ENCODE measurements at places on chromosomes 13 and 19.

GRCh38 chr13:60754211-60755090, 357.4 kb downstream of the TDRD3 start:
- no peak for DNase-seq

- DNase-seq, result no peak
Observed at GRCh38 chr13:112447306-112447705, 71.2 kb downstream of the SPACA7 start.

- DNase-seq, result peak; percentile 51
Observed at GRCh38 chr19:13850910-13851733, 25.8 kb upstream of the NANOS3 start.

GRCh38 chr13:95921485-95921884, 131.7 kb downstream of the UGGT2 start:
- no peak for DNase-seq

DNA sequence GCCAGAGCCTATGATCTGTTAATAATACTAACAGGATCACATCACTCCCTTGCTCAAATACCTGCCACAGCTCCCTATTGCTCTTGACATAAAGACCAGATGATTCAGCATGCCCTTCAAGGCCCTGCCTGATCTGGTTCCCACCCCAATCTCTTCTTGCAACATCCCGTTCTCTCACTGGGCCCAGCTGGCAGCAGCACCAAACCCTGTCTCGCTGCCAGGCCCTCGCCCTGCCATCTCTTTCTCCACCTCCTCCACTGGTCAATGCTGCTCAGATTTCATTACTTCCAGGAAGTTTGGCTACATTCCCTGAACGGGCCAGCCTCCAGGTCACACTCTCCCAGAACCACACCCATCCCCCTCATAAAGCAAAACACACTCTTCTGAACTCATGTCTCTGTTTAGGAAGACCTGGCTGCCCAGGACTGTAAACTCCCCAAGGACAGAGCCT, 8.6 kb upstream of the BCAT2 start:
- no peak for DNase-seq

DNA sequence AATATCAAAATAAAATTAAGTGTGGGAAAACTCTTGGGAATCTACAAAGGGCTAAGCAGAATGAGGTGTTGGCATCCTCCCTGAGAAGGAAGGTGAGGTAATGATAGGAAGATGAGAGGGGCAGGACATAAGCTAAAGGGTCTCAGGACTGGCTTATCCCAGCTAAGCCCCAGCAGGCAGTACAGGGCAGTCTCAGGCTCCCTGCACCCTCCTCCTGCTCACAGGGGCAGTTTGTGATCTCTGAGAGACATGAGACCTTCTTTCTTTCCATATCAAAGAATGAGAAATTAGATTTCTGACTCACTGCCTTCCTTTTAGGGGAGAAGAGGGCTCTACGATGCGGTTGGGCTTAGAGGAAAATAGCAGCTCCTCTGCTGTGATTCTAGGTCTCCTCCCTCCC, 571.0 kb downstream of the IRS2 start:
- DNase-seq, result no peak

- no peak for DNase-seq
Observed at GRCh38 chr19:45774765-45775164, 5.7 kb upstream of the SIX5 start.

- no peak for DNase-seq
Observed at GRCh38 chr13:31890946-31891345, 140.6 kb upstream of the FRY start.

- DNase-seq, result no peak
Observed at GRCh38 chr13:107864543-107865317, 350.6 kb downstream of the LIG4 start.

DNA sequence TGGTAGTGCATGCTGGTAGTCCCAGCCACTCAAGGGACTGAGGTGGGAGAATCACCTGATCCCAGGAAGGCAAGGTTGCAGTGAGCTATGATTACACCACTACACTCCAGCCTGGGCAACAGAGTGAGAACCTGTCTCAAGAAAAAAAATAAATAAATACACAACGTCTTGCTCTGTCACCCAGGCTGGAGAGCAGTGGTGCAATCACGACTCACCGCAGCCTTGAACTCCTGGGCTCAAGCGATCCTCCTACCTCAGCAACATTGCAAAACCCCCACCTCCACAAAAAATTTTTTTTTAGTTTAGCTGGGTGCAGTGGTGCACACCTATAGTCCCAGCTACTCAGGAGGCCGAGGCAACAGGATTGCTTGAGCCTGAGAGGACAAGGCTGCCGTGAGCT, 8.8 kb downstream of the TPM4 start:
- DNase-seq, result no peak

All from effector memory CD8-positive, alpha-beta T cell (primary cell).